ENCODE measurements at places on chromosomes 4 and X.
A peak's percentile ranks its signal among the peaks of the same experiment; 100 is the strongest.

DNA sequence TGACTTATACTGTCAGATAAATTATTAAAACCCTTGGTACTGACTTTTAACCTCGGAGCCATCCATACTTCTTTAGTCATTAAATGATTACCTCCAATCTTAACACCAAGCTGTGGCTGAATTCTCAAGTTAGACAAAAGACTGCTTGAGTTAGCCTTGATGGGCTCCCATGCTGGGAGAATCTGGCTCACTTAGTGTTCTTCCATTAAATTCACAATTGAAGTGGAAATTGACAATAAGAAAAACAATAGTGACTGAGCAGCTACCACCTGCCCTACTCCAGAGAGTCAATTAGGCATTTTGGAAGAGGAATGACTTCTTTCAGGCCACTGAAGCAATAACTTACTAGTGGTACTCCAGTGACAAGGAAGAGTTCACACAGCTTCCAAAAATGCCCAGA, 503.0 kb upstream of the CPXCR1 start:
- no peak for DNase-seq

GRCh38 chr4:1130316-1131186, 17.2 kb upstream of the RNF212 start:
- DNase-seq, result peak; percentile 11

DNA sequence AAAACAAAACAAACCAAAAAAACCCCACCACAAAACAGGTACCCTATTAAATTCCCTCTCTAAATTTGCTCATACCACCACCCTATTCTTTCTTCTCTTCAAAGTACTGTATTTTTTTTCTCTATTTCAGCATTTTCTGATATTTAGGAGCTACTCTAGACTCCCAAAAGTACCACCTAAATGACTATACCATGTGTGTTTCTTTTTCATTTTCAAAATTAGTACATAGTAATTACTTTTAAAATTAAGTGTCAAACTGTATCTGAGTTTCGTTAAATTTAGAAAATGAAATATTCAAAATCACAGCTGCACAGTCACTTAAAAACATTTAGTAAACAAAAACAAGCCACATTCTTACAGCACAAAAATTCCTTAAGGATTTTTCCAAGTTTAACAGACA, 161.7 kb downstream of the FBXW7 start:
- DNase-seq, result no peak

DNA sequence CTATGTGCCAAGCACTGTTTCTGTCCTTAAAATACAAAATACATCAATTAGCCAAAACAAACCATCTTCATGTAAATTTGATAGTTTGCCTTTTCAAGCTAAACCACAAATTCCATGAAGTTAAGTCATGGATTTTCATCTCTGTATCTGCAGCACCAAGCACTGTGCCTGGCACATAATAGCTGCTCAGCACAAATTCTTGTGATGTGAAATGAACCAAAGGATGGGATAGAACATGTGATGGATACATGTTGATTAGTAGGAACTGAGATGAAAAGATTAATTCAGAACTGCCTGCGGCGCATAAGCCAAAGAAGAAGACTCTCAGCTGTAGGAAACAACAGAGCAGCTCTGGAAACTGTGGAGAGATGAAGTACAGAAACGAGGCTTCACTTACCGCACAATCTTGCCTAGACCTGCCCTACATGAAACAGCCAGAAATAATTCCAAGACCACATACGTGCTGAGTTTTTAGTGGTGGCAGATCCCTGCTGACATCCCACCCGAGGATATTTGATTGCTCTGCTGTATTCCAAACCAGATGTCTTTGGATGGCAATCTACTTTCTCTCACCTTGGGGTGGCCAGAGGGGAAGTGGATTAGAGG, 40.9 kb upstream of the DCLK2 start:
- no peak for DNase-seq

GRCh38 chr4:121711263-121712000, 14.7 kb upstream of the ANXA5 start:
- no peak for DNase-seq

DNA sequence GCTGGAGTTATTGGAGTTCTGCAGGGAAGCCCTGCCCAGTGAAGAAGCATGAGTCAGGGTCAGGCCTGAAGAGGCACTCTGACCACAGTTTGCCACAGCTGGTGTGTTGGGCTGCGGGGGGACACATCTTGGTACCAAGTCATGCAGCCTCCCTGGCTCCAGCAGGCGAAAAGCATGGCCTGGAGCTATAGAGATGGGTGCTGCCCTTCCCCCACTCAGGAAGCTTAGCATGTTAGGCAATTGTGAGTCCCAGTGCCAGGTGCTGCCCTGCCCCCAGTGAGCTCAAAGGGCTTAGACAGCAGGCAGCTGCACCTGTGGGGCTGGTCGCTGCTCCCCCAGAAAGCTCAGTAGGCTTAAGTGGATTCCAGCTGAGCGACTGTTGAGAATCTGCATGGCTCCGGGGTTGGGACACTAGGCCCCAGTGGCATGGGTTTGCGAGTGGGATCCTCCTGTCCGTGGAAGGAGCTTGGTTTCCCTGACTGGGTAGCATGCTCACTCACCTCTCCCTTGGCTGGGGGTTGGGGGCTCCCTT, 755.5 kb downstream of the GLUD2 start:
- DNase-seq, result no peak

Measured in NCI-H187 (cell line).